ENCODE measurements at places on chromosomes 13 and 19.

DNA sequence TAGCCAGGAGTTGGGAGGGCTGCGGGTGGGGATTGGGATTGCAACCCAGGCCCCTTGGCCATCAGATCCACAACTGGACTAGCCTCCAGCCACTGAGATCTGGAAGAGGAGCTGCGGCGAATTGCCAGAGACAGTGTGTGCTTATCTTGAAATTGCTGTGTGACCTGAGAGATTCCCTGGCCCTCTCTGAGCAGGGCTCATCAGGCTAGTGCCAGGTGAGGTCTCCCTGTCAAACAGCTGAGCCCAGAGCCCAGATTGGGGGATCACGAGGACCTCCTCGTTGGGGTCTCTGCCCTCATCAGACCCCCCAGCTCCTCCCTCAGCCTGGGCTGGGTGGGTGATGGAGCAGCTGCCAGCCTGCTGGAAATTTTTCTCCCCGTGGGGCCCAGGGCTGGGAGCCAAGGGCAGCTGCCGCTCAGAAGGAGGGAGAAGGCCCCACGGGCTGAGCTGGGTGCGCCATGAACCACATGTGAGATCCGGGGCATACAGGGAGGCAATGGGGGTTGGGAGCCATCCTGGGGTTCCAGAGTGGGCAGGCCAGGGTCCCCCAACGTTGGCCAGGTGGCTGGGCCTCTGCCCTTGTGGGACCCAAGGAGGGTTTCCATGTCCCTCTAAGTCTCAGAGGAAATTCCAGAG, 7.2 kb downstream of the FUT5 start:
- DNase-seq: no peak

- peak; percentile 17 for DNase-seq
Measured at GRCh38 chr19:13784731-13785452, 10.4 kb upstream of the ZSWIM4 start.

DNA sequence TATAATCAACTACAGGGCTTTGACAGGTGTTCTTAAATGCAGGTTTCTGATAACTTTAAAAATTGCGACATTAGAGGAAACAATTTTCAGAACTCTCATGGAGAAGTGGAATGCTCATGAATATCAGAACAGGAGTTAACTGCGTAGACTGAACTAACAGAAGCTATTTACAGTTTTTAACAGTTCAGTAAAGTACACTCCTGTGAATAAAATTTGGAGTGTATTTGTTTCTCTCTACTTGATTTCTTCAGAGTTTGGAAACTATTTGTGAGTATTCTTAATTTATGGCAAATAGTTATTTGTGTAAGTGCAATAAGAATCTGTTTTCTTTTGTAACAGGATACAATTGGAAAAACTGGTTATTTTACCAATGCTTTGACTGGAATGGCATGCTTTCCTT, 114.4 kb downstream of the TNFRSF19 start:
- no peak for DNase-seq

DNA sequence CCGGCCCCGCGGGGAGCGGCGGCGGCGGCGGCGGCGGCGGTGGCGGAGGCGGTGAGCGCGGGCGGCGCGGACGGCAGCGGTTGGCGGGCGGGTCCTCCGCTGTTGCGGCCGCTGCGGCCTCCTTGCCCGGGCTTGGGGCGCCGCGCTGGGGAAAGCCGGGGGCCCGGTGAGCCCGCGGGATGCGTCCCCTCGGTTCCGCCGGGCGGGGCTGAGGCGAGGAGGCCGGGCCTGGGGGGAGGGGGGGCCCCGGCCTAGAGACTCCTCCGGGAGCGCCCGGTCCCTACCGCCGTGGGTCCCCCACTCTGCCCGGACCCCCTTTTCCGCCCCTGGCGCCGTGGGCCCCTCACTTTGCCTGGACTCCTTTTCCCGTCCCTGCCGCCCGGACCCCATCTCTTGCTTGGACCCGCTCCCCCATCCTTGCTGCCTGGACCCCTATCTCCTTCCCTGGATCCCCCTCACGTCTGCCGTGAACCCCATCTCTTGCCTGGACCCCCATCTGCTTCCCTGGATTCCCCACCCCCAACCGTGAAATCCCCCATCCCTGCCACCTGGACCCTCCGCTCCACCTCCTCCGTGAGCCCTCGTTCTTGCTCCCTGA, 28.6 kb upstream of the NDUFS7 start:
- DNase-seq: no peak

DNA sequence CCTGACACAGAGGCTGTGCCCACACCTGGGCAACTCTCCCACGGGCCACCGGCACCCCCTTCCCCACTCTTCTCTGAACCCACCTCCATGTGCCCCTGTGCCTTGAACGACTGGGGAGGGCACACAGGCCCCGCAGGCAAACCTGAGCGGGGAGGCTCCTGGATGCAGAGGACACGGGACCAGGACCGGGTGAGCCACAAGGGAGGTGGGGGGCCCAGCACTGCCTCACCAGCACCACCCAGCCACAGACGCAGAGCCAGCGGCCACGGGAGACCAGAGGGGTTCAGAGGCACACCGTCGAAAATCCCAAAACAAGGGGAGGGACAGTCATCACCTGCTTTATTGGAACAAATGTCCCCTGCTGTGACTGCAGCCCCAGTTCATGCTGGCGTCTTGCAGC, 49.4 kb downstream of the STK24 start:
- DNase-seq: no peak

GRCh38 chr19:17235971-17236777, 9.5 kb downstream of the NR2F6 start:
- no peak for DNase-seq

DNA sequence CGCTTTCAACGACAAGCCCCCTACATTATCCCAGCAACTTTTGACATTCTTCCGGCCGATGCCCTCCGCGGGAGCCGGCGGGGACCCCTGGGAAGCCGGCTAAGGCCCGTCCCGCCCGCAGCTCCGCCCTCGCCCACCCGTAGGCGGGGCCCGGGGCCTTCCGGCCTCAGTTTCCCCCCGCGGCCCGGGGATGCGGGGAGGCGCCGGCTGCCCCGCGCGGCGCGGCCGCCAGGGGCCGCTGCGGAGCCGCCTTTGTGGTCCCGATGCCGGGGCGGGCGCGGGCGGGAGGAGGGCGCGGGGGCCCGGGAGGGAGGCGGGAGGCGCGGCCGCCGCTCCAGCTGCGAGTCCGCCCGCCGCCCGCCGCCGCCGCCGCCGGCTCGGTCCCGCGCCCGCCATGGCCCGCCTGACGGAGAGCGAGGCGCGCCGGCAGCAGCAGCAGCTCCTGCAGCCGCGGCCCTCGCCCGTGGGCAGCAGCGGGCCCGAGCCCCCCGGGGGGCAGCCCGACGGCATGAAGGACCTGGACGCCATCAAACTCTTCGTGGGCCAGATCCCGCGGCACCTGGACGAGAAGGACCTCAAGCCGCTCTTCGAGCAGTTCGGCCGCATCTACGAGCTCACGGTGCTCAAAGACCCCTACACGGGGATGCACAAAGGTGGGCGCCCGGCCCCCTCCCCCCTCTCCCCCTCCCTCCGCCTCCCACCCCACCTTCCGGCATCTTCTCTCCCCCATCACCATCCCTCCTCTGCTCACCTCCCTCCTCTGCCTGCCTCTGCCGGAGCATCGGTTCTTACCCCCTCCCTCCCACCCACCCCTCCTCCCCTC, at the start of gene CELF5:
CELF5 (plus strand) TSS at position 316 of the 823 bp plus-strand sequence; CDS start at position 395, 79 bp downstream.
- DNase-seq: no peak

GRCh38 chr13:77519808-77520207, 15.7 kb upstream of the SCEL start:
- DNase-seq: no peak

- no peak for DNase-seq
Measured at GRCh38 chr13:76852986-76853385, 33.2 kb downstream of the KCTD12 start.

- DNase-seq: no peak
Measured at GRCh38 chr13:110377178-110377825, 70.2 kb downstream of the COL4A2 start.

DNA sequence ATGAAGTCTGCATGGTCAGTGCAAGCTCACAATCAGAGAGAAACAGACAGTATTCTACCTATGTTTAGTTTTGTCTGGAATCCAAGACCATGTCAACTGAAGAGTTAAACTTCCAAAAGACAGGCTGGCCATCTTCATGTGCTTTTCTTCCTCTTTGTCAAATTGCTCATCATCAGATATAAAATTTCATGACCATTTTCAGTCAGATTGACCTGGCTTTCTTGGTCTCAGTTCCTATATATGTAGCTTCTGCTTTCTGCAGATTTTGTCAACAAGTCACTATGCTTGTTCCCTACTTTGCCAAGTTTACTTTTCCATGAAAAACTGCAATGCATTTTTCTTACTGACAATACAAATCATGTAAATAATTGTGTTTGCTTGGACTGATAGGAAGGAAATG, 13.9 kb downstream of the SLC46A3 start:
- DNase-seq: no peak

DNA sequence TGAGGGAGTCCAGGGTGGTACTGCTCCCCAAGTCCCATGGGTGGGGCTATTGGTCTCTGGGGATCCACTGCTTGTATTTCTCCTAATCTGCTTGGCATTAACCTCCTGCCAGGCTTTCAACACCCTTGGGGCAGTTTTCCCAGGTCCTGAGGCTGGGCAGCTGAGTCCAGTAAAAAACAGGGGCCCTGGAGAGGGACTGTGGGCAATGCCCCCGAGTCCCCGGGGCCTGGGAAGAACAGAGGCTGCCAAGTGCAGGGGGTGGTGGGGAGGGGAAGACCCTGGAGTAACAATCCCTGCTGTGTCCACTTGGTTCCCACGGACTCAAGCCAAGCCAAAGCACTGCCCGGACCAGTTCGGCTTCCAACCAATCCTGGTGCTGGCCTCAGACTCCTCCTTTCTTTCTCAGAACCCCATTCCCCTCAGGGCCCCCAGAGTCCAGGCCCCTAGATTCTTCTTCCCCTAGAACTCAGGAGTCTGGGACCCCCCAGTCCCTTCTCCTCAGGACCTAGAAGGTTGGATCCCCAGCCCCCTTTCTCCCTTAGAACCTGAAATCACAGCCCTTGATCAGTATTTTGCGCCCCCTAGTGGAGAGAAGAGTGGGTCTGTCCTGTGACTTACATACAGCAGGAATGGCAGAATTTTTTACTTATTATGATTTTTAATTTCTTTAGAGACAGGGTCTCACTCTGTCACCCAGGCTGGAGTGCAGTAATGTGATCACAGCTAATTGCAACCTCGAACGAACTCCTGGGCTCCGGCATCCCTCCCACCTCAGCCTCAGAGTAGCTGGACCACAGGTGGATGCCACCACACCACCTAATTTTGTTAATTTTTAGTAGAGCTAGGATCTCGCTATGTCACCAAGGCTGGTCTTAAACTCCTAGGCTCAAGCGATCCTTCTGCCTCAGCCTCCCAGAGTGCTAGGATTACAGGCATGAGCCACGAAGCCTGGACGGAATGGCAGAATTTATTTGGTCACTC, 3.7 kb upstream of the CLPTM1 start:
- peak; percentile 39 for DNase-seq

GRCh38 chr13:60398907-60399589, 2.0 kb downstream of the TDRD3 start:
- DNase-seq: no peak
